ENCODE measurements at places on chromosomes 6 and 20.

GRCh38 chr20:59666586-59666985 is 62.2 kb downstream of the PHACTR3 start:
- no peak for DNase-seq

GRCh38 chr6:128068119-128068479 is 167.2 kb upstream of the THEMIS start:
- DNase-seq, result no peak

- no peak for DNase-seq
These were observed 13.7 kb downstream of the BCL2L1 start for GRCh38 chr20:31708736-31709534.

DNA sequence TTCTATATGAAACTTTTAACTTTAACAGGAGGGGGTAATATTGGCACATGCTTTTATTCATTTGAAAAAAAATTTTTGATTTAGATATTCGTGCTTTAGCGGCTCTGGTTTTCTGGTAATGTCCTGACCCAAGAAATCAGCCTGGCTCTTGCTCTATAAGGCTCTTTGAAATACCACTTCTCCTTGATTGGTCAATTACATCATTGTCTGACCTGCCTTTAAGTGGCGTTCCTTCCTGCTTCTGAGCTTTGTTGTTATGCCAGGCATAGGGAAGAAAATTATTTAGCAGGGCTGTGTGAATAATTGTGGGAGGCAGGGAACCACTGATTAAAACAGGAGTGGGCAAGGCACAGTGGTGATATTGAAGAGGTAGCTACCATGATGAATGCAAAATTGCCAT is 3.9 kb downstream of the RNF144B start:
- no peak for DNase-seq

DNA sequence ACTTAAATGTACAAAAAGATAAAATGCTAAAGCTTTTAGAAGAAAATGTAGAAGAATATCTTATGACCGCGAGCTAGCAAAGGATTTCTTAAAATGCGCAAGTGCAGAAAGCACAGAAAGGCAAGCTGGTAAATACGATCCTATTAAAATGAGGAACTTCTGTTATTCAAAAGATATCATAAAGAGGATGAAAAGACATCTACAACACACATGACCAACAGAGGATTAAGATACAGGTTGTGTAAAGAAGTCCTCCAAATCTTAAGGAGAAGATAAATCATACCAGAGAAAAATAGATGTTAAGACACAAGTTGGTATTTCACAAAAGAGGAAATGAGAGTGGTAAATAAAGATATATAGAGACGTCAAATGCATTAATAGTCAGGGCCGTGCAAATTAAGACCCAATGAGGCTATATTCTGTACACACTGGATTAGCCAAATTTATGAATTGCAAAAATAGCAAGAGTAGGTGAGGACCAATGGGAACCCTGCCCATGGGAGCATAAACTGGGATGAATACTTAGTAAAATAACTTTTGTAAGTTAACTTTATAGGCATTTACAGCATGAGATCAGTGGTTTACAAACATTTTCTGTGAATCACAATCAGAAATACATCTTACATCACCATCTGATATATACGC is 23.0 kb downstream of the APCDD1L start:
- no peak for DNase-seq

GRCh38 chr20:1165521-1165920 is 19.3 kb downstream of the TMEM74B start:
- no peak for DNase-seq

GRCh38 chr6:45959534-45960145 is 56.0 kb downstream of the CLIC5 start:
- DNase-seq, result no peak

DNA sequence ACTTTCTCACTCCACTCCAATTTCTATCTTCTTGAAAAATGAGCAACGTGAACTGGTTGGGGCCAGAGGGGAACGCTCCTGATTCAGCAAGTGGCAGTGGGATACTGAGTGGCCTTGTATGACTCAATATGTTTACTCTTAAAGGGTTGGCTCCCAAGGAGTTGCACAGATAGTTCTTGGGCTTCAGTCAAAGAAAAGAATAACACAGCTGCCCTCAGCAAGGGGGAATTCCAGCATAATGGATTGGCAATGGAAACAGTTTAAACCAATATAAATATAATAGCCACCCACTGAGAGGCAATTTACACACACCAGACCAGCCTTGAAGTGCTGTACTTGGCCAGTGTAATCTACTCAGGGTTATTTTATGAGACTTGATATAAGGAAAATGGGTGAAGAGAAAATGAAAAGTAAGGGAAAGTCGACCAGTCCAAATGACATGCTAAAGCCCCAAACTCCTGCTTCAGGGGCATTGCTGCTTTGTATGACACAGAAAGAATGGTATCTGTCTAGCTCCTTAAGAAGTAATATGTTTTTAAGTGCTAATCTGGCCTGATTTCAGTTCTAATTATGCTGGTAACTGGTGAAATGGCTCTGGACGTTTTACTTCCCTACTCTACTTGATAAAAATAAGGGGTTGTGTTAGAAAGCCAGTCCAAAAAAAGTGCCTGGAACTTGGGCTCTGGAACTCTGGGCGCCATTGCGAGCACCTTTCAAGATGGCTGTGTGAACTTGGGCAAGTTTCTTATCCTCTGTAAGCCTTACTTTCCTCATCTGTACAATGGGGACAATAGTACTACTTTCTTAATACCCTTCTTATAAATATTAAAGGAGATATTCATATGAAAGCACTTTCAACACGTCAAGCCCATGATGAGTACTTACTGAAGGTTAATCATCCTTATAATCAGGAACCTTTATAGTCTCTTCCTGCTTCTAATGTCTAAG is 712.9 kb upstream of the MAP3K7 start:
- DNase-seq, result no peak

DNA sequence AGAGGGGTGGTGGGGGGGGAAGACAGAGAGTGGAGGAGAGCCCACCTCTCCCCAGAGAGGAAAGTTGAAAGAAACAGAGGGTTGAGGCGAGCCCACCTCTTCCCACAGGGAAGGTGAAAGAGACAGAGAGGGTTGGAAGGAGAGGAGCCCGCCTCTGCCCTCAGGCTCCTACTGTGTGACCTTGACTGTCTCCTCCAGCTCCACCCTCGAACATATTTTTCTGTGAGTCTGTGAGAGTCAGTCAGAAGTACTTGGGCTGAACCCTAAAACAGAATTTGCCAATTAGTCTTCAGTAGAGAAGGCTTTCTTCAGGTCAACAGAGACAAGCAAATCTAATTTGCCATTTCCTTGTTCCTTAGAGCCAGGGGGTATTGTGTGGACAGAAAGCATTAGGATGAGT is 153.7 kb upstream of the SNX9 start:
- no peak for DNase-seq

DNA sequence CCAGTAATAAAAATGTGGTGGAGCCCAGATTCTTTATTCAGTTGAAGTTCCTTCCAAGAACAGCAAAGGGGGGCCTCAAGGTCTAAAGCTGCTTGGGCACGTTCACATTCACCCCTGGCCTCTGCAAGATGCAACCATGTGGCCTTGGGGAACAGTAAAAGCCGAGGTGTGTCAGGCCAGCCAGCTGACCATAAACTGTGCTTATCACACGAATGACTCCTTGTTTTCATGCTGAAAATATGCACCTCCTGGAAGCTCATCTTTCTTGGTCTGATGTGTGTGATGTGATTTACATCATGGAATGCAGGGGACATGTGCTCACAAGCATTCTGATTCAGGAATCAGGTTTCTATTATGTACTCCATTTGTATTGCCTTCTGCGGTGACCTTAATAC is 211.6 kb upstream of the MARCKS start:
- DNase-seq, result no peak

DNA sequence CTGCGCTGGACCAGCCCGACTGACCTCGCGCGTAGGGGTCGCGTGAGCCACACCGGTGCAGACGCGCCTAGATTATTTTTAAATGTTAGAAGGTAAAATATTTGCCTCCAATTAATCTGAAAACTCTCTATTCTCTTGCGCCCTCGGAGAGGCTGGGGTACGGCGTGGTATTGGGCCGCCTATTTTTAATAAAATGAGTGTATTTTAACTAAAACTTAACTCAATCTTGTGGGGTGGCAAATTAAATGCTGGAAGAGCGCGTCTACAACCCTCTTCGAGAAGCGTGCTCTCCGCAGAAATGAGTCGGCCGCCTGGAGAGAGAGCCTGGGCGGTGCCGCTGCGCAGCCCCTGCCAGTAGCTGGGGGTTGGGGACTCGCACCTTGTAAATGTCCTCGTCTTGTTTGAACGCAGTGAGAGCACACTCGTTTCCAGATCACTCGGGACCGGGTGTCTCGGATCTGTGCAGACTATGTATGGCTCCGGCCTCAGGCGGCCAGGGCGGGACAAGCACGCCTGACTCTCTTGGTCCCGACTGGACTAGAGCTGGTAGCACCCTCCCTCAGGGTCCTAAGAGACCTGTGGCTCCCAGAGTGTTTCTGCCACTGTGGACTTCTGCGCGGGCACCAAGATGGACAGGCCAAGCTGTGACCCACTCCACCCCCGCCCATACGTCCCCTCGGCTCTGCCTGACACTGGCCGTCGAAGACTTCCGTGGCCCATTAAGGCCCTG is 2.0 kb upstream of the MAFB start:
- DNase-seq, result no peak

DNA sequence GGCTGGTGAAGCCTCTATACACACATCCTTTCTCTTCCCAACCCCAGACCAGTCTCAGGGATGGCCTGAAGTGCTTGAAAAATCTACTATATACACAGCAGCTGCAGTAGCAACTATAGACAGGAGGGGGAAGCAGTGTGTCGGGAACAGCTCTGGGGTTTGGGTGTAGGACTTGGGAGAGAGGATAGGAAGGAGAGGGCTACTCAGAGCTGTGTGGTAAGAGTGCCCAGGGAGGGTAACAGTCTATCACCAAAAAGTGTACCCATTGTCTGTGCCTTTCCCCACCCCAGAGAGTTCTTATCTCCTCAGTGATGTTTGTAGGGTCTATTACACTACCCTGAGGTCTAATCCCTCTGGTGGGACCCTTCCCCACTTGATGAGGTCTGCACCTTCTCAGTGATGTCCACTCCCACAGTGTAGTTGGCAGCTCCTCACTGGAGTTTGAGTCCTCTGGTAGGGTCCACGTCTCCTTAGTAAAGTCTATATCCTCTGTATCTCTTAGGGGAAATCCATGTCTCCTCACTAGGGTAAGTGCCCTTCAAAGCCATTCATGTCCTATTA is 1.5 kb upstream of the GGT7 start:
- peak; percentile 21 for DNase-seq

DNA sequence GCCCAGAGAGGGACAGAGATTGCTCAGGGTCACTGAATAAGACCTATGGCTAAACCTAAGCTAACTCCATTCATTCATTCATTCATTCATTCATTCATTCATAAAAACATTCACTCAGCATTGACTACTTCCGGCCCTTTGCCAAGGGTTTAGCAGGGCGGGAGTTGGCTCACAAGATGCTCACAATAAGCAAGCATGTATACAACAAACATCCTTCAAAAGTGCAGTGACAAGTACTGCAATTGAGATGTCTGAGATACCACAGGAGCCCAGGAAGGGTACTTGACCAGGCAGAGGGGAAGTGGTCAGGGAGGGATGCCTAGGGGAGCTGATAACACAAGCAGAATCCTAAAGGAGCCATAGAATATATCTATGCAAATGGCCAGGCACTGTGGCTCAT is 18.2 kb upstream of the KIAA1755 start:
- DNase-seq, result no peak

GRCh38 chr6:119672725-119673124 is 323.2 kb upstream of the MAN1A1 start:
- no peak for DNase-seq

GRCh38 chr20:41526327-41526726 is 91.8 kb downstream of the CHD6 start:
- no peak for DNase-seq

- no peak for DNase-seq
These were observed 22.5 kb downstream of the MOCS3 start for GRCh38 chr20:50980851-50981713.

- DNase-seq, result no peak
These were observed 92.6 kb upstream of the SGK1 start for GRCh38 chr6:134410541-134410940.

DNA sequence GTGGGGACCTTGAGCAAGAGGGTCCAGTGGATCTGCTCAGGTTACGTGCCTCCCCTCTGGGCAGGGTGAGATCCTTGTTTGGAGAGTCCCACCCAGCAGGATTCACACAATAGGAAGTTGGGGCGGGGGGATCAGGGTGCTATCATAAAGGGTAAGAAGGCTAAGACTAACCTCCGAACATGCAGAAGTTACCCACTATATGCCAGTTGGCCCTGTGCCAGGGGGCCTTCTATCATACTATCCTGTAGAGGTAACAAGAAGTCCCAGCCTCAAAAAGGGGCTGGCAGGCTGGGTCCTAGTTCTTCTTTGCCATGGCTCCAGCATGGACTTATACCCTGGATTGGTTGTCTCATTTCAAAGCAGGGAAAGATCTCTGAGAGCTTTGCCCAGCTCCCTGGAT is 94.1 kb downstream of the CDH26 start:
- DNase-seq, result no peak

DNA sequence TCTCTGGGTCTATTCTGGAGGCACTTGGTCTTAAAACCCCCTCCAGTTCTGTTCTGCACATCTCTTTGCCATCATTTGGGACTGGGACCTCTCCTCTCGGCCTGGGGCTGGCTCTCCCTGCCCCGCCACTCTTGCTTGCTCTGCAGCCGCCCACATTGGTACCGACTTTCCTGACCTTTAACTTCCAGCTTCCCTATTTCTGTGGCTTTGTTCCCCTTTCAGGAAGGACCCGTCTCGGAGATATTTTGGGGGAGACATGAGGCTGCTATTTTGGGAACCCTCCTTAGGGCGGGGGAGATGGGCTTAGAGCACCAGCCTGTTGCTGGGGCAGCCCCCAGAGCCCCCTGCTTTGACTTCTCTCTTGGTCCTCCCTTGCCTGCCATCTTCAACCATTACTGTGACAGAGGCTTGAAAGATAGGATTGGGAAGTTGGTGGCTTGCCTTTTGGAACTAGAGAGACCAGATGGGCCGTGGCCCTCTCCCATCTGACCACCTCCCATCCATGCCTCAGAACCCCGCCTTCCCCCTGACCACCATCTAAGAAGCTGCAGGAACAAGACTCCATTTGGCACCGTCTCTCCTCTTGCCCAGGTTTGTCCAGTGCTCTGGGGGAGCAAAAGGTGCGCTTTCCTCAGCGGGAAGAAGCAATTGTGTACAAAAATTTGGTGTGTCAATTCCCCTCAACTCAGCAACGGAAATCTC is 914 bp downstream of the TREM2 start:
- no peak for DNase-seq

- DNase-seq, result no peak
These were observed 11.6 kb upstream of the TRIM39 start for GRCh38 chr6:30315156-30315555.

- DNase-seq, result no peak
These were observed 268.0 kb downstream of the TFAP2A start for GRCh38 chr6:10146715-10147451.

DNA sequence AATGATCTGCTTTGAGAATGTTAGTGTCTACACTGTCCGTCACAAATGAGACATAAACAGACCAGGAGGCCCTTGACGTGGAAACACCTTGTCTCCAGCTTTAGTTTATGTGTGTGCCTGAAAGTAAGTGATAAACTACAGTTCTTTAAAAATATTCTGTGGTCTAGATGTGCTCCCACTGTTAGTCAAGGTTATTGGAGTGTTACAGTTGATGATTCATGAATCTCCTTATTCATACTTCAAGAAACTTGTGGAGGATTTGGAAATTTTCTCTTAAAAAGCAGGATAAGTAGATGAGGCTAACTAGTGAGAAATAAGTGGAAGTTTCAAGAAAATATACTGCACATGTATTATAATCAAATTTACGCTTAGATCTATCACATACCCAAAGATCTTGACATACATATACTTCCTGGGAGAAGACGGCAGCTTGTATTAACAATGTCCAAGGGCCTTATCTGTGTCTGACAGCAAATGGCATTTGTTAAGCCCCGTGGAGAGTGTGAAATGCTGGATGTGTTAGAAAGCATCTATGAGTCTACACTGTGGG is 90.5 kb upstream of the MBOAT1 start:
- no peak for DNase-seq
